Colonic mucosa (tissue), 4 donors: ENCODE measurements at places on chromosomes 2 and 18. TPM values are rescaled to one million over a fixed set of nuclear protein-coding genes. Genes with fewer than 3 reads are reported as not detected.

The CLEC4F gene
- not detected for total RNA-seq

- H3K27me3 ChIP-seq, result no peaks in the 10 kb centered on the region
- H3K36me3 ChIP-seq, result no peaks in the 10 kb centered on the region
- no peak overlapping the region for H3K27ac ChIP-seq
- H3K4me3 ChIP-seq, result no peak overlapping the region
- DNase-seq, result no peak
These were observed 29.3 kb upstream of the HS6ST1 start for GRCh38 chr2:128347701-128348539.

DNA sequence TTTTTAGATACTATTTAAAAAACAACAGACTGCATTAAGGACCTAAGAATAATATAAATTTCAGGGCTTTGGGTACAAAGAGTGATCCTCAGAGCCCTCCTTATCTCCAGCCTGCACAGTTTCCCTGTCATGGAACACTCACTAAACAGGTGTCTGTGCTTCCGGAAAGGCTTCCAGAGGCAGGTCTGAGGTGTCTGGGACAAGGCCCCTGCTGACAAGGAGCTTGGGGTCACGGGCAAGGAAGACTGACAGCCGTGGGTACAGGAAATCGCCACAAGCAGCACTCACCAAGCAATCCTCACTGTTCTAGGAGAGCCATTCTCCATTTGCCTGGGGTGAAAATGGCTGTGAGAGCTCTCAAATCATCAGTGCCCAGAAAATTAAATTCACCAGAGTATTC, 220.3 kb upstream of the PXDN start:
- DNase-seq, result no peak
- H3K4me3 ChIP-seq, result no peak overlapping the region
- no peaks in the 10 kb centered on the region for H3K4me1 ChIP-seq
- no peaks in the 10 kb centered on the region for H3K27me3 ChIP-seq
- H3K36me3 ChIP-seq, result no peaks in the 10 kb centered on the region

DNA sequence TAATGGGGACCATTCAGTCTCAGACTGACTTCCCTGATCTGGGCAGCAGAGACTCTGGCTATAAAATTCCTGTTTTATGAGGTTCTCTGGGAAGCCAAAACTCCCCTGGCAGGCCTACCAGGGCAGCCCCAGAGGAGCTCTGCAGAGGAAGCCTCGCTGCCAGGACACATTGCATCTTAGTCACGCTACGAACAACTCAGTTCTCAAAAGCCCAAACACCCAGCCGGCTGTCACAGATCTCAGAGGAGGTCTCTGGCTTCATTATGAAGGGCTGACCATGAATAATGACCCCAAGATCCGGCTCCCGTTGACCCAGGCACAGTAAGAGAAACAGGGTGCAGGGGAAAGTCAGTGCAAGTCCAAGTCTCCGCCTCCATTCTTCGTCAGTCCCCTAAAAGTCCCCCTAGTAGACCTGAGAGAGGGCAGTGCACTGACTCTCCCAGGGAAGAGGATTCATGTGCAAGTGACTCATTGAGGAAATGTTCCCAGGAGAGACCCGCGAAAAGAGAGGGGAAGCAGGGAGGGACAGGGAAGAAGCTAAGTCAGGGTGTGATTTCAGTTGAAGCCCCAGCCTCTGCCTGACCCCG, 212.3 kb downstream of the CYP26B1 start:
- H3K27ac ChIP-seq, result no peak overlapping the region
- no peaks in the 10 kb centered on the region for H3K4me1 ChIP-seq
- no peaks in the 10 kb centered on the region for H3K36me3 ChIP-seq
- no peak overlapping the region for H3K4me3 ChIP-seq
- DNase-seq, result peak; percentile 29
